ENCODE measurements at places on chromosomes 2 and 18.

GRCh38 chr2:210971431-210971830 is 415.0 kb downstream of the CPS1 start:
- no peak for DNase-seq

- DNase-seq, result no peak
Observed at GRCh38 chr2:20067992-20068584, 16.7 kb upstream of the LAPTM4A start.

DNA sequence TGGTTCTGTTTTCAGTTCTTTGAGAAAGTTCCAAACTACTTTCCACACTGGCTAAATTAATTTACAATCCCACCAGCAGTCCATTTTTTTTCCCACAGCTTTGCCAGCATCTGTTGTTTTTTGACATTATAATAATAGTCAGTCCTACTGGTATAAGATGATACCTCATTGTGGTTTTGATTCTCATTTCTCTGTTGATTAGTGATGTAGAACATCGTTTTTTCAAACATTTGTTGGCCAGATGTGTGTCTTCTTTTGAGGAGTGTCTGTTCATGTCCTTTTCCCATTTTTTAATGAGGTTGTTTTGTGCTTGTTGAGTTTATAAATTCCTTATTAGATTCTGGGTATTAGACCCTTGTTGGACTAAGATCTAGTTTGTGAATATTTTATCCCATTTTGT is 376.8 kb upstream of the NT5C1B start:
- no peak for DNase-seq

DNA sequence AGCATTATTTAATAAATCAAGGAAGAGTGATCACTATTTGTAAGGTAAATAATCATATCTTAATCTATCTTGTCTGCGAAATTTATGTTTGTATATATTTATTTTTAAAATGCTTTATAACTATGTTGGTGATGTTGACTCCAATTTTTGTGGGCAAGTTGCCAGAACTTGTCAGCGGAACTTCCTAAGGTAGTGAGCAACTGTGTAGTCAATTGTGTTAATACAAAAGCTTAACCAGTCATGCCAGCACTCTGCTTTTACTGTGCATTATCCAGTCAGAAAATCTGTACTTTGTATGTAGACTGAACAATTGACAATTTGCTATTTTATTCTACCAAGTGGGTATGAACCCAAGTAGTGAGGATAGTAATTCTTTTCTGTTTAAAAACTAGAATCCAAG is 61.9 kb upstream of the RND3 start:
- no peak for DNase-seq

DNA sequence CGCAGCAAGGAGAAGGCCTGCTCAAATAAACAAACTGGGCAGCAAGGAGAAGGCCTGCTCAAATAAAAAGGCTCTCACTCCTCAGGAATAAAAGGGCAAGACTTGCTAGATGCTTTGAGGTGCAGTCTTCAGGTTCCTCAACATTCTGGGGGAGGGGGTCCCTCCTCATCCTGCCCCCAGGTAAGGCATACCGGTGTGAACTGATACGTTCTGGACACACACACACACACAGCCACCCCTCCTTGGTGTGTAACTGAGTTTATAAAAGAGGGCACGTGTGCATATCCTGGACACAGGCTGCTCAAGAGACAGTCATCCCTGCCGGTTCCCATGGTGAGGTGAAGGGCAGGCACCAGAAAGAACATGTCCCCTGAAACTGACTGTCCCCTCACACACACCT is 4.5 kb downstream of the TEX261 start:
- DNase-seq, result no peak

- no peak for DNase-seq
Observed at GRCh38 chr2:64213532-64214275, 69.5 kb upstream of the PELI1 start.

GRCh38 chr2:15730545-15731212 is 139.0 kb downstream of the DDX1 start:
- DNase-seq, result no peak

- no peak for DNase-seq
Observed at GRCh38 chr2:219506802-219507526, 7.3 kb upstream of the ASIC4 start.

- no peak for DNase-seq
Observed at GRCh38 chr2:12320027-12320734, 396.6 kb upstream of the TRIB2 start.

DNA sequence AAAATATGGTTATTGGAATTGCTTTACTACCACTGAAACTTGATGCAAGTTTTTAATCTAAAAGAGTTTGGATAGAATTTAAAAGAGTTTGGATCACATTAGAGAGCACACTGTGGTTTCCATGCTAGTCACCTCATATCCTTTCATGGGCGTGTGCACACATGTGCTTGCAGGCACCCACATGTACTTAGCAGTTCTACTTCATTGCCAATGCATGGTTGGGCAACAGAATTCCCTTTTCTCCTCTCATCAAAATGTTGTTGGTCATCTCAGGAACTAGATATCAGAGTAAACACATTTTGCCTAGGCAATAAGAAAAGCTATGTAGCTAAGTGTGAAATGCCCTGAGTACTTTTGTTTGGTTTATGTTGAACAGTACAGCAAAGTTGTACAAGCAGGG is 254.1 kb upstream of the RASGRP3 start:
- no peak for DNase-seq

Data from bone marrow (tissue), 2 donors.